ENCODE measurements at places on chromosomes 2 and 18. TPM values are rescaled to one million over a fixed set of nuclear protein-coding genes. Genes with fewer than 3 reads are reported as not detected.

- H3K4me3 ChIP-seq = no peak overlapping the region
- H3K36me3 ChIP-seq = peaks cover 8% of the 10 kb centered on the region
- H3K27ac ChIP-seq = peak overlapping the region; percentile 91
Measured at GRCh38 chr18:58863539-58864145, 1.0 kb upstream of the ZNF532 start.

DNA sequence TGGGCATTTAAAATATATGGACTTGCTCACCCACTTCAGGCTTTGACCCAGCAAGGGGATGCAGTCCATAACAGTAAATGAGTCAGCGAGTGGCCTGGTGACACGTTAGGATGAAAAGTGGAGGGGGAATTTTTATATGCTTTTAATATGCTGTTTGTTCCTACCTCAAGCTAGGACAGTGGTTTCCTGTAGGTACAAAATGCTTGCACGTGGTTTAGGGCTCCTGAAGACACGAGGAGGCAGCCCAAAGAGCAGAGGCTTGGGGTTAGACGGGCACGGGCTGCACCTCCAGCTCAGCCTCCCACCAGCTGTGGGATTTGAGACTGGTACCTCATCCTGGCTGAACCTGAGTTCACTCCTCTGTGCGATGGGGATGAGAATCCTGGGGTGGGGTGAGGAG, 306.2 kb upstream of the CXCR4 start:
- no peaks in the 10 kb centered on the region for H3K36me3 ChIP-seq
- peaks cover 2% of the 10 kb centered on the region for H3K27me3 ChIP-seq
- peaks cover 2% of the 10 kb centered on the region for H3K4me1 ChIP-seq

DNA sequence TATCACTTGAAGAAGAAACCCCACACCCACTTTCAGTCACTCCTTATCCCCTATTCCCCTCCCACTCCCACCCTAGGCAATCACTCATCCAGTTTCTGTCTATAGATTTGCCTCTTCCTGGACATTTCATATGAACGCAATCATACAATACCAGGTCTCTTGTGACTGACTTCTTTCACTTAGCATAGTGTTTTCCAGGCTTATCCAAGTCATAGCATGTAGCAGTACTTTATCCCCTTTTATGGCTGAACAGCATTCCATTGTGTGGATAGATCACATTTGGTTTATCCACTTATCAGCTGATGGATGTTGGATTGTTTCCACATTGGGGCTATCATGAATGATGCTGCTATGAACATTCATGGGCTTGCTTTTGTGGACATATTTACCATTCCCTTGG, 6.6 kb downstream of the CFAP221 start:
- H3K27me3 ChIP-seq = no peaks in the 10 kb centered on the region
- no peak overlapping the region for H3K27ac ChIP-seq
- H3K36me3 ChIP-seq = no peaks in the 10 kb centered on the region
- no peak overlapping the region for H3K4me3 ChIP-seq

RBM43 gene
- 13.6 TPM for total RNA-seq

Measured in kidney (tissue), 22 donors.